ENCODE measurements at places on chromosomes 2 and 18.

DNA sequence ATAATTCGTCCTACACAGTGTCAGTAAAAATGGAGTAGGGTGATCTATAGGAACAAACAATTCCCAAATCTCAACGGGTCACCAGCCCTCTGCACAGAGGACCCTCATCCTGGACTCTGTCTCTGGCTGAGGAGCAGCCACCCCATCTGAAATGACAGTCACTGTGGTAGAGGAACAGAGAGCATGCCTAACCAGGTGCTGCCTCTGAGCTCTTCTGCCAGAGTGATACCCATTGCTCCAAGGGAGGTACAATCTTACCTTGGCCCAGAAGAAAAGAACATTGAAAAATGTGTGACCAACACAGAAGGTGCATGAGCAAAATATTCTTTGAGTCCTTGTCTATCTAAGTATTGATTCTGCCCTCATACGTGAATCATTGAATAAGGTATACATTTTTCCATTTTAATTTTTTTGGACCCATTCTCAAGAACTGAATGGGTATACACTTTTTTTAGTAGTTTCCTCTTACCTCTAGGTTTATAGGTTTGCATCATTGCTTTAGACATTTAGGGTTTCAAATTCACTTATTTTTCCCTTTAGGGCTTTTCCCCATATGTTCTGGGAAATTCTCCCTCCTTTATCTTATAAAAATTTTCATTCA lies 8.7 kb downstream of the SP140 start:
- DNase-seq, result no peak

DNA sequence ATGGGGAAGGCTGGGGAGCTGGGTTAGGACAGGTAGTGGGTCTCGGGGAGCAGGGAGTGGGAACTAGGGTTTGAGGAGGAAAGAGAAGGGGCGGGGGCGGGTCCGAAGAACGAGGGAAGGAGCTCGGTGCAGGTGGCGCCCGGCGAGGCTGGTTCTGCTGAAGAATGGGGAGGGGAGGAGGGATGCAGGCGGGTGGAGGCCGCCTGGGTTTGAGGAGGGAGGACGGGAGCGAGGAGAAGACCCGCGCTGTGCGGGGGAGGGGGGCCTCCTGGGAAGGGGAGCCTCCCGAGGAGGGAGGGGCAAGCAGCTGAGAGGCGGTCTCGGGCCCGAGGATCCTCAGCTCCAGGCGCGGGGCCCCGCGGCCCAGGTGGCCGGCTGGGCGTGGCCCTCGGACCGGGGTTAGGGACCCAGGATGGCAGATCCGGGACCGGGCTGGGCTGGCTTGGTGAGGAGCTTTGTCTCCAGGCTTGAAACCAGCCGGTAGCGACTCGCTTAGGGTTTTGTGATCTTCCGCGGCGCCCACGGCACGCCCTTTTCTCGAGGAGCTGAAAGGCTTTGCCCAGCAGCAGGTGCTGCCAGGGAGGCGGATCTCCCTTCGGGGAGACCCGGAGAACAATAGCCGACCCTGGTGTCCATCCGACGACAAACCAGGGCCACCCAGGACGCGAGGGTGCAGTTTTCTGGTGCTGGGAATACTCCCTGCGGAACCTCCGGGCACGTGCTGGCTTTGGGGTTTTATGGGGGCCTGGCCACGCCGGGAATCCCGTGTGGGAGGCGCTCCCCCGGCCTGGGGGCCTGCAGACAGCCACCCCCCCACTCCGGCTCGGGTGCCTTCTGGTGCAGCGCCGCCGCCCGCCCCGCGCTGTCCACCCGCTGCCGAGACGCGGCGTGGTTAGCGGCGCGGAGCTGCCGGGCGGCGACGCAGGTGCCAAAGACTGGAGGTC lies 1.4 kb downstream of the DPYSL5 start:
- no peak for DNase-seq

DNA sequence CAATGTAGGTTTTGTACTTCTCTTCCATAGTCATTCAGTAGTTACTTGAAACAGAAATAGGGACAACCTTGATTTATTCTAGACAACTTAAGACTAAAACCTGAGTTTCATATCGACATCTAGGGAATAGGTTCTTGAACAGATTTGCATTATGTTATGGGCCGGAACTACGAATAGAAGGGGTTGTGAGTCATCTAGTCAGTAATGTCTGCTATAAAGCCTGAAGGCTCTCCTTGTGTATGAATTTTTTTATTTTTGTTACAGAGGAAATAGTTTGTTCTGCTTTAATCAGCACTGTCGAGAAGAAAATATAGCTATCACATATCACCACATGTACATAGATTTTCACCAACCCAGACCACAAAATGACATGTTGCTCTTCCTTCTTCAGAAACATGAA lies 17.3 kb upstream of the TRIM43 start:
- no peak for DNase-seq

- no peak for DNase-seq
Observed at GRCh38 chr2:209985874-209986273, 16.6 kb upstream of the RPE start.

- DNase-seq, result no peak
Observed at GRCh38 chr2:72539071-72539552, 286.7 kb downstream of the EXOC6B start.

DNA sequence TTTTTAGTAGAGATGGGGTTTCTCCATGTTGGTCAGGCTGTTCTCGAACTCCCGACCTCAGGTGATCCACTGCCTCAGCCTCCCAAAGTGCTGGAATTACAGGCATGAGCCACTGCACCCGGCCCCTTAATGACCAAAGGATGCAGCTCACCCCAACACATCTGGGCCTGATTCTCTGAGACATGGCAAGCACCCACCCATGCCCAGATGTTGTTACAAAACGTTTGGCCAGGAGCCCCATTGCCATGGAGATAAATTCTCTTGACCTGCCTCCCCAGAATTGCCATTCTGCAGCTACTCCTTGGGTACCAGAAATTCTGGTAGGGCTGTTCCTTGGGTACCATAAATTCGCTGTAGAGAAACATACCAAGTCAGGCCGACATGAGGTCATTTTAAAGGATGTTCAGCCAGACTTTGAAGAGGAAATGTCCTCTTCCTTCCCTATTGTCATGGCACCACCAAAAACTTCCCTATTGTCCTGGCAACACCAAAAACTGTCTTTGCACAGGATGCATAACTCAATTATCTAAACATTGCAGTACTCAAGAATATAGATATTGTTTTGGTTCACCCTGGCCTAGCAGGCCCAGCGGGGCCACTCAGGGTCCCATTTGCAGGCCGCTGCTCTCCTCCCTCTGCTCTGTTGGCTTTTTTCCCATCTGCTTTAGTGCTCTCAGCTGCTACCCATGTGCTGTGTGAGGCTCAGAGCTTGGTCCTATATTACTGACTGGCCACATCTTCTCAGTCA lies 160.9 kb upstream of the TTC39C start:
- DNase-seq, result no peak

DNA sequence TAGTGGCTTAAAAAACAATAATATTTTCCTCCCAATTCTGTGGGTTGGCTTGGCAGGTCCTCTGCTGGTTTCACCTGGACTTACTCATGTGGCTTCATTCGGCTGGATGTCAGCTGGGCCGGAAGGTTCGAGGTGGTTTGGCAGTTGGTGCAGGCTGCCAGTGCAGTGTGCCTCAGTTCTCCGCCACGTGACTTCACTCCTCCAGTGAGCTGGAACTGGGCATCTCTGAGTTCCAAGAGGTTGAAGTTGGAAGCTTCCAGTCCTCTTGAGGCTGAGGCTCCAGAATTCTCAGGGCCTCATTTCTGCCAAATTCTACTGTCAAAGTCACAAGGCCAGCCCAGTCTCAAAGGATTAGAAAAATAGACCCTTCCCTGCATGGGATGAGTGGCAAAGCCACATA lies 83.4 kb upstream of the B3GNT7 start:
- DNase-seq, result no peak

- DNase-seq, result no peak
Observed at GRCh38 chr2:218285604-218286003, 6.7 kb downstream of the TMBIM1 start.
